ENCODE measurements at places on chromosomes 11 and 22.

DNA sequence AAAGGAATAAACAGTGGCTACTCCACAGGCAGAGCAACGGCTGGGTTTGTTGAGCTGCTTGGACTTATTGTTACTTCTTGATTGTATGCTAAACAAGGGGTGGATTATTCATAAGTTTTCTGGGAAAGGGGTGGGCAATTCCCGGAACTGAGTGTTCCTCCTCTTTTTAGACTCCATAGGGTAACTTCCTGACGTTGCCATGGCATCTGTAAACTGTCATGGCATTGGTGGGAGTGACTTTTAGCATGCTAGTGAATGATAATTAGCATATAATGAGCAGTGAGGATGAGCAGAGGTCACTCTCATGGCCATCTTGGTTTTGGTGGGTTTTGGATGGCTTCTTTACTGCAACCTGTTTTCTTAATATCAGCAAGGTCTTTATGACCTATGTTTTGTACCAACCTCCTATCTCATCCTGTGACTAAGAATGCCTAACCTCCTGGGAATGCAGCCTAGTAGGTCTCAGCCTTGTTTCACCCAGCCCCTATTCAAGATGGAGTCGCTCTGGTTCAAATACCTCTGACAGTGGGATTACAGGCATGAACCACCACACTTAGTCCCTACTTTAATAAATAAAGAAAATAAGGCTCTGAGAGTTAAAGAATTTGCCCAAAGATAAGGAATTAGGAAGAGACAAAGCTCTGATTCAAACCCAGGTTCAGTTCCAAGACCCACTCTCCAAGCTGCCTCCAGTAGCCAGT lies 65.6 kb upstream of the CLMP start:
- peak; percentile 39 for DNase-seq

DNA sequence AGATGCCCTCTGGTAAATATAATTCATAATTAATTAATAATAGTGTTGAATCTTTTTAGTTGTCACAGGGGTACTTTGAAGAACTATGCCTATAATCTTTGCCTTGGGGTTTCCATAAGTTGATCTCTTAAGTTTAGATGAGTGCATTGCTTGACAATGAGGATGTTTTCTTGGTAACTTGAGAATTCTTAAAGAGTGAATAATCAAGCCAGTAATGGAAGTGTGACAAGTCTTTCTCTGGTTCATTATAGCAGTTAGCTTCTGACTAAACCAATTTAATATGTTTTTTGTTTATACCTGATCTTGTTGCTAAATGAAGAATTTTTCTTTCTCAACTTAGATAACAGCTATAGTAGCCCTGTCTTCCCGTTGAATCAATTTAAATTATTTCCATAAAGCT lies 46.2 kb downstream of the ATXN10 start:
- peak; percentile 35 for DNase-seq

GRCh38 chr22:39090426-39091064 lies 6.5 kb upstream of the APOBEC3H start:
- no peak for DNase-seq

DNA sequence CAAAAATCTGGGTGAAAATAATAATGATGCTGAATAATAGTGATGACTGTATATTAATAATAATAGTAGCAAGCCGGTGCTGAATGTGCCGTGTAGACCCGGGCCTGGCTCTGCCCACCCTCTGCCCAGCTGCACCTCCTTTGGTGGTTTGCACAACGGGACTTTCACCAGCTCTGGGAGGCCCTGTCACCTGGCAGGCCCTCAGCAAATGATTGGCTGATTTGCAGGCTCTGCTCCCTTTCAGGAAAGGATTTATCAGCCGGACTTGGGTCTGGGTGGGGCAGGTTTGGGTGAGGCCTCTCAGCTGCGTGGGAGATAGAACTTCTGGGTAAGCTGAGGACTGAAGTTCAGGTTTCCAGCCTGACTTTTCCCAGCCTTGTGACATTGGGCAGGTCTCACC lies 21.4 kb downstream of the KIAA1671 start:
- DNase-seq, result no peak

GRCh38 chr11:8038393-8038792 lies 42.6 kb upstream of the TUB start:
- no peak for DNase-seq

DNA sequence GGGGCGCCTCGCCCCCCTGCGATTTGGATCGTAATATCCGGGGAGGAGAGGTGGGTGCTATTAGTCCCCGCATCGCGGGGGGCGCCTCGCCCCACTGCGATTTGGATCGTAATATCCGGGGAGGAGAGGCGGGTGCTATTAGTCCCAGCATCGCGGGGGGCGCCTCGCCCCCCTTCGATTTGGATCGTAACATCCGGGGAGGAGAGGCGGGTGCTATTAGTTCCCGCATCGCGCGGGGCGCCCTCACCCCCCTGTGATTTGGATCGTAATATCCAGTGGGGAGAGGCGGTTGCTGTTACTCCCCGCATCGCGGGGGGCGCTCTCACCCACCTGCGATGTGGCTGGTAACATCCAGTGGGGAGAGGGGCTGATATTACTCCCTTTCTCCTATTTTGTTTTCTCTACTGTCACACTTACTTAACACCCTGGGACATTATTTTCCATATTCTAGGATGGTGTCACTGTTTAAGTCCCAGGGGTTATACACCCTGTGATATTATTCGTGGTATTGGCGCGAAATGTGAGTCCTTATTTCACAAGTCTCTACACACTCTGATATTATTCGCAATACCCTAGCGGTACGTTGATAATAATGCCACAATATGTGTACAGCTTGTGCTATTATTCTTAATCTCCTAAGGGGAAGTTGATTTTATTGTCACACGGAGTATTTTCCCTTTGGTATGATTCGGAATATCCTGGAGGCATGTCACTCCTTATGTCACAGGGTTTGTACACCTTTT lies 57.8 kb upstream of the ALDH3B2 start:
- DNase-seq, result no peak

DNA sequence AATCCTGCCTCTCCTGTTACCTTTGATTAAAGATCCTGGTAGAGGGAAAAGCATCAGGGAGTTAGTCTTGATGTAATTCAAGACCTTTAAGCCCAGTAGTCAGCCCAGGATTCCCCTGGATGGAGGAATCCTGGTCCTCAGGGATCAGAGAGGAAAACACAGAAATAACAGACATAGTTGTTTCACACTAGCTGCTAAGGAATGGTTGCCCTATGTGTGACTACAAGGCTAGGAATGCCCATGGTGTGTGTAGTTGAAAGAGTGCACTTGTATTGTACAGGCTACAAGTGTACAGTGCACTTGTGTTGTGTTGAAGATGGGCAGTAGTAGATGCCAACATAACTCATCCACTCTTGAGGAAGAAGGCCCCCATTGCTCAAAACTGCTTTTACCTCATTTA lies 226.8 kb downstream of the AASDHPPT start:
- peak; percentile 53 for DNase-seq

DNA sequence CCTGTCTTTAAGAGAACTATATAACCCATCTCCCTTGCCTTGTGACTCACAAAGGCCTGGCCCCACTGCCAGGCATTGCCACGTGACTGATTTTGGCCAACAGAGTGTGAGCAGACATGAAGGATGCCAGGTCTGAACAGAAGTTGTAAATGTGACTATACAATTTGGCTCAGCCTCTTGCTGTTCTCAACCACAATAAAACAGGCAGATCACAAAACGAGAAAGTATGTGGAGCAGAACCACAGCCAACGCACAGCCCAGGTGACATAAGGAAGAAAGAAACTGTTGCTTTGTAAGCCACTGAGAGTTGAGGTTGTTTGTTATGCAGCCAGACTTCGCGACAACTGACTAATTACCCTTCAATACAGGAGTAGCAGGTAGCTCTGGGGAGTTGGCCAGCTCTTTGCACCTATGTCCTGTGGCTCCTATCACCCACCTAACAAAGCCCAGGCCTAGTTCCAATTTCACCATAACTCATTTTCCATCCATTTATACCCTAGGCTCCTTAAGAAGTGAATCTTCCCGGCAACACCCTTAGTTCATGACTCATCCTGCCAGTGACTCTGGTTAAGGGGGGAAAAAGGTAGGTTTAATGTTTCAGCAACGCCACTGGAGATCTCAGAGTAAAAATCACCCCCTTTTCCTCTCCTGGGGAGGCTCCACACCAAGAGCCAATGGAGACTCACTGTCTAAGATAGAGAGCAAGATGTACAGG lies 53.7 kb downstream of the GALNT18 start:
- DNase-seq, result no peak

DNA sequence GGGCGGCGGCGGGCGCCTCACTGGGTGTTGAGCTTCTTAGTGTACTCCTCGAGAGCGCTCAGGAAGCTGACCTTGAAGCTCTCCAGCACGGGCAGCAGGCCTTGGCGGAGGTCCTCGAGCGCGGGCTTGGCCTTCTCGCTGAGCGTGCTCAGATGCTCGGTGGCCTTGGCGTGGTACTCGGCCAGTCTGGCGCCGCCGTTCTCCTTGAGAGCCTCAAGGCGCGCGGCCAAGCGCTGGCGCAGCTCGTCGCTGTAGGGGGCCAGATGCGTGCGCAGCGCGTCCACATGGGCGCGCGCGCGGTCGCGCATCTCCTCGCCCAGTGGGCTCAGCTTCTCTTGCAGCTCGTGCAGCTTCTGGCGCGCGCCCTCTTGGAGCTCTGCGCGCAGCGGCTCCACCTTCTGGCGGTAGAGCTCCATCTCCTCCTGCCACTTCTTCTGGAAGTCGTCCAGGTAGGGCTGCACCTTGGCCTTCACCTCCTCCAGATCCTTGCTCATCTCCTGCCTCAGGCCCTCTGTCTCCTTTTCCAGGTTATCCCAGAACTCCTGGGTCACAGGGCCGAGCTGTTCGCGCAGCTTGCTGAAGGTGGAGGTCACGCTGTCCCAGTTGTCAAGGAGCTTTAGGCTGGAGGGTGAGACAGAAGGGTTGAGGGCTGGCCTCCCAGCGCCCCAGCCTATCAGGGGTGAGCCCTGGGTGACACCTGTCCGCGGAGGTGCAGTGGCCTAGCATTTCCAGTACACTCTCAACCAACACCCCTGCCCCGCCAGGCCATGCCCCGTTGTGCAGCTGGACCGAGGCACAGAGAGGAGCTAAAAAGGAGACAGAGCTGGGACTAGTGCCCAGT lies 1.4 kb downstream of the APOA1 start:
- peak; percentile 98 for DNase-seq

GRCh38 chr11:84316866-84317555 lies 1030.8 kb upstream of the CCDC90B start:
- peak; percentile 71 for DNase-seq
